Thoracic aorta (tissue), 2 donors: ENCODE measurements at places on chromosomes 6 and 20. TPM values are rescaled to one million over a fixed set of nuclear protein-coding genes. Genes with fewer than 3 reads are reported as not detected.

GRCh38 chr6:157494132-157494710, 113.2 kb downstream of the ZDHHC14 start:
- no peak for DNase-seq

GRCh38 chr6:41531591-41532582, 14.3 kb upstream of the FOXP4 start:
- no peak for DNase-seq

C6orf141 gene
- total RNA-seq, result 0.42 TPM

DNA sequence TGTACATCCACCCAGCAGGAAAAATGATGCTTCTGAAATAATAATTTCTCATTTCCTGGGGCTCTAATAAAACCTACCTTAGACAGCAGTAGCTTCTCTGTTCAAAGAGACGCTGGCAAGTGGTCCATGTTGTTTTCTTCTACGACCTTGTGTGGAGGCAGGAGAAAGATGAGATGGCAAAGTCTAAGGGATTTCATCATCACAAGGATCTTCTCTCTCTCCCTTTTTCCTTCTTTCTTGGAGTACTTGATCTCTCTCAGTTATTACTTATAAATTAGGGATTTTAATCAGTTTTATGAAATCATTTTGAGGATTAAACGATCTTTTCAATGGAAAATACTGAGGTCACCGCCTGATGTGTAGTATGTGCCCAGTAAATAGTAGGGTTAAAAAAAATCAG, 147.5 kb downstream of the BMP7 start:
- no peak for DNase-seq

DNA sequence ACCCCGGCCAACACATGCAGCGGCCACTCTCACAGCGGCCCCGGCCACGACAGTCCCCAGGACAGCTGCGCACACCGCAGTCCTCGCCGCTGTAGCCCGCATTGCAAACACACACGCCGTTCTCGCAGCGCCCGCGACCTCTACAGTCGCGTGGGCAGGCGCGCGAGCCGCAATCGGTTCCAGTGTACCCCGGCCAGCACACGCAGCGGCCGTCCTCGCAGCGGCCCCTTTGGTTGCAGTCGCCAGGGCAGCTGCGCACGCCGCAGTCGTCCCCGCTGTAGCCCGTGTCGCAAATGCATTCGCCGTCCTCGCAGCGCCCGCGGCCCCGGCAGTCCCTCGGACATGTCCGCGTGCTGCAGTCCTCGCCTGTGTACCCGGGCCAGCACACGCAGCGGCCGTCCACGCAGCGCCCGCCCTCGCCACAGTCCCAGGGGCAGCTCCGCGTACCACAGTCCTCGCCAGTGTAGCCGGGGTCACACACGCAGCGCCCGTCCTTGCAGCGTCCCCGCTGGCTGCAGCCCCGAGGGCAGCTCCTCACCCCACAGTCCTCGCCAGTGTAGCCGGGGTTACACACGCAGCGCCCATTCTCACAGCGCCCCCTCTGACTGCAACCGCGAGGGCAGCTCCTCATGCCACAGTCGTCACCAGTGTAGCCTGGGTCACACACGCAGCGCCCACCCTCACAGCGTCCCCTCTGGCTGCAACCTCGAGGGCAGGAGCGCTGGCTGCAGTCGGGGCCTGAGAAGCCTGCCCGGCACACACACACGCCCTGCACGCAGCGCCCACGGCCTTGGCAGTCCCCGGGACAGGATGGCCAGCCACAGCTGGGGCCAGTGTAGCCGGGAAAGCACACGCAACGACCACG, 12.5 kb downstream of the TNXB start:
- no peak for DNase-seq

CST4 gene
- not detected for total RNA-seq

DNA sequence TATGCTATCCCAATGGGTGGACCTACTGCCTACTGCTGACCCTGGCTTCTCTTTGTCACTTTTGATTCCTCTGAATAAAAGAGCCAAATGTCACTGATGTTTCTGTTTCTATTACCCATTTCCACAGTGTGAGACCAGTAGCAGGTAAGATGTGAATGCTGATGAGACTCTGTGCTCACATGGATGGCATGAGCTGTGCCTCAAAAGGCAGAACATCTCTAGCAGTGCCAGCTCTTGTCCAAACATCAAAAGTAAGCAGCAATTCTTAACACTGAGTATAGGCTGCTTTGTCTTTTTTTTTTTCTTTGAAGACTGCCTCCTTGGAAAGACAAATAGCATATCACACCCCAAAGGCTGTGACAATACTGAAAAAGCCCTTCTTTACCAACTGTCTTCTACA, 459.2 kb upstream of the RUNX2 start:
- no peak for DNase-seq

GRCh38 chr20:54093423-54094267, 23.3 kb upstream of the BCAS1 start:
- no peak for DNase-seq
